Activated CD4-positive, CD25-positive, alpha-beta regulatory T cell treated with anti-CD3 and anti-CD28 coated beads, Interleukin-2, amount 50 U/mL, for 72 hours (primary cell): ENCODE measurements at places on chromosomes 6 and 20.

DNA sequence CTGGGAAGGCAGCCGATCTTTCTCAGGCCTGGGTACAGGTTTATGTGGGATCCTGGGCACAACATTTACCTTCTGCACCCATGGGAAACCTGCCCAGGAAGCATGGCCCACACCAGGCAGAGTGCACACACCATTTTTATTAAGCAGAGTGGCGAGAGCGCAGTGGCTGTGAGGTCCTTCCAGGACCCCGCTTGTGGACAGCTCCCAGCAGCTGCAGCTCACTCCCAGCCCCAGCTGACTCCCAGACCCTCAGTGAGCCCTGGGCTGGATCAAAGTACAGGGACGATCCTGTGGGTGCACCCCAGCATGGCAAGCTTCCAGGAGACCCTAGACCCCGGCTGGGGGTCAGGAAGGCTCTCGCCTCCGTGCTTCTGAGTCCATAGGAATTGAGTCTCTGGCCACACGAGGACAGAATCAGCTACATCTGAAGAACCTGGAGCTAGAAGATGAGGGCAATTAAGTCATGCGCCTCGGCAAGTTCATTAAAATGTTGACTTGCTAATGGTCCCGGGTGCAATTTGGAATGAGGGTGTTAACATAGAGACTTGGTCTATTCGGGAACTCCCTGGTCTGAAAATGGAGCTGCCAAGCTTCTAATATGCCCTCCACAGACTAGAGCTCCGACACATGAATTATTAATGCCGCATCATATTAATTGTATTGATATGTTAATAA lies 65.4 kb upstream of the SLCO4A1 start:
- no peak for DNase-seq

DNA sequence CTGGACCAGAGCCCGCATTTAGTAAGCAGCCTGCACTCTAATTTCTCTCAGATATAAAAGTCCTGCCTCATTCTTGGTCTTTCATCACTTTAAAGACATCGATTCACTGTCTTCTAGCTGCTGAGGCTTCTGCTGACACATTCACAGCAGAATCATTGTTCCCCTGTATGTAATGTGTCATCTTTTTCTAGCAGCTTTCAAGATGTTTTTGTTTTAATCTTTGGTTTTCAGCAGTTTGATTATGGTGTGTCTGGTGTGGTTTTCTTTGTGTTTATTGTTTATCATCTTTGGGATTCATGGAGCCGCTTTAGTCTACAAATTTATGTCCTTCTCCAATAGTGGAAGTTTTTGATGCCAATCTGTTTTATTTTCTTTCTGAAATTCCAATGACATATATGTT lies 157.3 kb upstream of the STMND1 start:
- no peak for DNase-seq

GRCh38 chr6:57265755-57266221 lies 43.7 kb upstream of the RAB23 start:
- no peak for DNase-seq

DNA sequence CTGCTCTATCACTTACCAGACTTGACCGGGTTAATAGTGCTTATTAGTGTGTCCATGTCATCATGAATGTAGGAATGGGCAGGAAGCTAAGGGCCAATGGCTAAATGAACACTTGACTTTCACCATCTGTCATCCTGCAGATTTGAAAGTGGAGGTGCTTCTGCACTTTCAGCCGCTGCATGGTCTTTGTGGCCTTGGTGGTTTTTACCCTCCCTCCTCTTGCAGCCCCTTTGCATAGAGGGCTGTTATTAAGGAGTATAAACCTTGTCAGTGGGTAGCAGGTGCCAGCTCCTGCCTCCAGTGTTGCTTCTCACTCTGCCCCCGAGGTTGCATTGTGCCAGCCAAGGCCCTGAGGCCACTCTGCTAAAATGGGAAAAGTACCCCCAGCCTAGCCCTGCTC lies 122.2 kb upstream of the TNFAIP3 start:
- DNase-seq = no peak

DNA sequence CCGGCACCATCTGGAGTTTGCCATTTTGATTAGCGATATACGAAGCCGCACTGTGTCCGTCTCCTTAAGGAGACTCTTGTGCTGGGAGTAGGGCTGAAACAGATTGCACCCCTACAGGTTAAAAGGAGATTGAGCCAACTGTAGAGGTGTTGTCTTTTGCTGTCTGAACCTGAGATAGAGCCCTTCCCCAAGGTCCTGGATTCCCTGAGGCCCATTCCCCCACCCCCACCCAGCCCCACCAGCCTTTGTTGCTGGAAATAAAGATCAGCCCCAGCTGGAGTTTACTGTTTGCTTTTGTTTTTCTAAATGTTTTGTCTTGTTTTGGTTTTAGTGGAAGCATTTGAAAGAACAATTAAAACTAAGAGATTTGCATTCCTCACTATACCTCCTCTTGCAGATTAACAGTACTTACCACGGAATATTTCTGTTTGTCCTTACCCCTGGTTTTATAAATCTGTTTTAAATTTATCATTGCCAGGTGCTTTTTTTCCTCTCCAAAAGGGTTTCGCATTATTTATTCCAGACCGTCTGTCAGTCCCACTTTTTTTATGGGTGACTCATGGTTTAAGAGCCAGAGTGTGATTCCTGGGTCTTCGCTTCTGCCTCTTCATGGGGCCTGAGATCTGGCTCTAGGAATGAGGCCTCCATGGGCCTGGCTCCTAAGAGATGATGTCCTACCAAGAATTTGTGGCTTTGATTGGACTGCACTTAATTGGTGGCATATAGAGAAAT lies 169.2 kb downstream of the DTNBP1 start:
- no peak for DNase-seq

GRCh38 chr20:14881518-14881917 lies 544.1 kb upstream of the FLRT3 start:
- no peak for DNase-seq
